Body of pancreas (tissue), 4 donors: ENCODE measurements at places on chromosomes 1 and 21. TPM values are rescaled to one million over a fixed set of nuclear protein-coding genes. Genes with fewer than 3 reads are reported as not detected.

Gene COL6A2
- total RNA-seq: 339 TPM

Gene MXRA8
- total RNA-seq: 48.5 TPM

Gene EPHA2
- total RNA-seq: 26.7 TPM

Gene LCK
- total RNA-seq: 1.6 TPM

GRCh38 chr1:186512698-186513457 lies 52.0 kb upstream of the PDC start:
- H3K36me3 ChIP-seq: no peaks in the 10 kb centered on the region
- no peak overlapping the region for H3K27ac ChIP-seq

- DNase-seq: no peak
- H3K27ac ChIP-seq: no peak overlapping the region
Measured at GRCh38 chr1:224542783-224543440, 73.2 kb upstream of the CNIH3 start.

DNA sequence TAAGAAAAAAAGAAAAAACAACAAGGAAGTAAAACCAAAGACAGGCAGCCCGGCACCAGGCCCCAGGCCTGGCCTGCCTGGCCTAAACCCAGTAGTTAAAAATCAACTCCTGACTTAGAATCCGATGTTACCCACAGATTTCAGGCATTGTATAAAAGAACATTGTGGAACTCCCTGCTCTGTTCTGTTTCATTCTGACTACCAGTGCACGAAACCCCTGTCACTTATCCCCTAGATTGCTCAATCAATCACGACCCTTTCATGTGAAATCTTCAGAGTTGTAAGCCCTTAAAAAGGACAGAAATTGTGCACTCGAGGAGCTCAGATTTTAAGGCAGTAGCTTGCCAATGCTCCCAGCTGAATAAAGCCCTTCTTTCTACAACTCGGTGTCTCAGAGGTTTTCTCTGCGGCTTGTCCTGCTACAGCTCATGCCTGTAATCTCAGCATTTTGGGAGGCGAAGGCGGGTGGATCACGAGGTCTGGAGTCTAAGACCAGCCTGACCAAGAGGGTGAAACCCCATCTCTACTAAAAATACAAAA lies 15.6 kb upstream of the MYOCOS start:
- H3K36me3 ChIP-seq: no peaks in the 10 kb centered on the region
- no peaks in the 10 kb centered on the region for H3K27me3 ChIP-seq
- peak; percentile 12 for DNase-seq
- no peak overlapping the region for H3K4me3 ChIP-seq

GRCh38 chr21:33197496-33197895 lies 32.2 kb upstream of the IFNAR2 start:
- H3K4me1 ChIP-seq: peaks cover 21% of the 10 kb centered on the region
- no peak overlapping the region for H3K27ac ChIP-seq
- peak; percentile 27 for DNase-seq
- H3K36me3 ChIP-seq: no peaks in the 10 kb centered on the region
- no peak overlapping the region for H3K4me3 ChIP-seq

DNA sequence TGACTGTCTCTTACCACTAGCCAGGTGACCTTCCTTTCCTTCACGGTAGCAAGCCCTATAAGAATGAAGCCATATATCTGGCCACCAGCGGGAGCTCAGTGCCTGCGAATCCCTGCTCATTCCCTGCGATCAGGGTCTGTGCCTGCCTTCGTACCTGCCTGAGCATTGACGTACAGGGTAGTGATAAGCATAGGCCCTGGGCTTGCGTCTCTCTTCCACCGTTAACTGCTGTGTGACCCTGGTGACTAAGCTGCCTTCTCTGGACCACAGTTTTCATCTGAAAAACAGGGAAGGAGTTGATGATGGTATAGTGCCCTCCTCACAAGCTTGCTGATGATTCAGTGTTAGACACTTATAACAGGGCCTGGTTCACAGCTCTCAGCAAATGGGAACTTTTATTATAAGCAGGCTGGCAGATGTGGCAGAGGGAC lies 4.1 kb downstream of the ZC3H12A start:
- H3K27ac ChIP-seq: peak overlapping the region; percentile 97
- no peak for DNase-seq
- H3K4me1 ChIP-seq: peaks cover 82% of the 10 kb centered on the region
- H3K27me3 ChIP-seq: no peaks in the 10 kb centered on the region

- H3K27ac ChIP-seq: no peak overlapping the region
- H3K36me3 ChIP-seq: no peaks in the 10 kb centered on the region
- no peak for DNase-seq
Measured at GRCh38 chr1:30756545-30757351, 826 bp downstream of the LAPTM5 start.
